ENCODE measurements at places on chromosomes 3 and 15.
A peak's percentile ranks its signal among the peaks of the same experiment; 100 is the strongest.

- peak; percentile 16 for DNase-seq
These were observed 7.8 kb upstream of the ACSBG1 start for GRCh38 chr15:78242128-78242527.

GRCh38 chr3:115518100-115518852 is 105.0 kb upstream of the GAP43 start:
- DNase-seq: no peak

GRCh38 chr3:99579246-99579645 is 59.1 kb upstream of the COL8A1 start:
- DNase-seq: no peak

- no peak for DNase-seq
These were observed 72.1 kb upstream of the ITGA11 start for GRCh38 chr15:68503791-68504680.
